ENCODE measurements at places on chromosomes 7 and 10.

DNA sequence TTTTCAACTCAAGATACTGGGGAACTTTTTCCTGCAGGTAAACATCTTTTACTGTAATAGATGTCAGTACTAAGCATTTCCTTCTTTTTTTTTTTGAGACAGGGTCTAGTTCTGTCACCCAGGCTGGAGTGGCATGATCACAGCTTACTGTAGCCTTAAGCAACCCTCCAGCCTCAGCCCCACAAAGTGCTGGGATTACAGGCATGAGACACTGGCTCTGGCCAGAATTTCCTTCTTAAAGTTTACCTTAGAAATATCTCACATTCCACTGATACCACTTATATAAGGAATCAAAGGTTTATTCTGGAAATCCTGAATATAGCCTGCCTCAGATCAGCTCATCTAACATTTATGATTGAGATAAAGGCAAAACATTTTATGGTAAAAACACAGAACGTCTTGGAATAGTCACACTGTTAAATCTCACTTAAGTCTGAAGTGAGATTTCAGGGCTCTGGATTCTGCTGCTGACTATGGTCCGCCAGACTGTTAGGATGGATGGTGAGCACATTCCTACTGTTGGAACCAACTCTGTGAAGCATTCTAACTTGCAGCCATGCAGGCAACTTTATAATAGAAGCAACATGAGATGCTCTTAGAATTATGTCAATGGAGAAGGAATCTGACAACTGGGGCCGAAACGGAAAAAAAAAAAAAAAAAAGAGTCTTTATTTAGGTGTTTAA lies 151.9 kb downstream of the ZMYND11 start:
- H3K27me3 ChIP-seq = no peaks in the 10 kb centered on the region
- DNase-seq = no peak
- H3K4me1 ChIP-seq = peaks cover 3% of the 10 kb centered on the region
- H3K36me3 ChIP-seq = no peaks in the 10 kb centered on the region
- H3K27ac ChIP-seq = no peak overlapping the region

GRCh38 chr10:88270061-88270808 lies 312.9 kb downstream of the RNLS start:
- no peaks in the 10 kb centered on the region for H3K27me3 ChIP-seq
- no peak overlapping the region for H3K27ac ChIP-seq
- no peak for DNase-seq
- H3K4me1 ChIP-seq = peaks cover 24% of the 10 kb centered on the region
- H3K36me3 ChIP-seq = no peaks in the 10 kb centered on the region

DNA sequence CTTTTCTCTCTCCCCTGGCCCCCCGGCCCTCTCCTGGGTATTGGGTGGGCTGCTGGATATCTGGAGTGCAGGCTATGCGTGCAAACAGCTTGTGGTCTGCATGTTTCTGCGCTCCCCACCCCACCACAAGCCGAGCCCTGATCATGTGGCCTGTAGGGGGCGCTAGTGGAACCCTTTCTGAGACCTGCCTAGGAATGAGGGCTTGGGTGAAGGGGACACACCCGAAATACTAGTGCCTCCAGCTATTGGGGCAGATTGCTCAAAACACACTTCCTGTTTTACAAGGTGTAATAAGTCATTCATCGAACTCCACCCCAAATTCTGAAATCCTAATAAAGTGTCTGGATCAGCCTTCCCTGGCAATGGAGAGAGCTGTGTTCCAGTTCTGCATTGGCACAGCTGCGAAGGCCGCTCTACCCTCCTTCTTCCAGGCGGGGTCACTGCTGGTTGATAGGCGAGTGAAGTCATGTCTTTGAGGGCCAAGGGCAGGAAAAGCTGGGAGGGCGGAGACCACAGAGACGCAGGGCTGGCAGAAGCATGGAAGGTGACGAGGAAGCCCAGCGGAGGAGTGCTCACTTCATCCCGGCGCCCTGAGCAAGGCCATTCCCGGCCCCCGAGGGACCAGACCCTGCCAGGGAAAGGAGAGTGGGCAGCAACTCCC lies 19.8 kb upstream of the PRRT4 start:
- H3K4me3 ChIP-seq = no peak overlapping the region
- DNase-seq = no peak
- no peaks in the 10 kb centered on the region for H3K36me3 ChIP-seq
- H3K27ac ChIP-seq = no peak overlapping the region
- no peaks in the 10 kb centered on the region for H3K27me3 ChIP-seq

- DNase-seq = no peak
- no peak overlapping the region for H3K4me3 ChIP-seq
- no peaks in the 10 kb centered on the region for H3K36me3 ChIP-seq
Measured at GRCh38 chr7:138125598-138126111, 49.4 kb downstream of the AKR1D1 start.

DNA sequence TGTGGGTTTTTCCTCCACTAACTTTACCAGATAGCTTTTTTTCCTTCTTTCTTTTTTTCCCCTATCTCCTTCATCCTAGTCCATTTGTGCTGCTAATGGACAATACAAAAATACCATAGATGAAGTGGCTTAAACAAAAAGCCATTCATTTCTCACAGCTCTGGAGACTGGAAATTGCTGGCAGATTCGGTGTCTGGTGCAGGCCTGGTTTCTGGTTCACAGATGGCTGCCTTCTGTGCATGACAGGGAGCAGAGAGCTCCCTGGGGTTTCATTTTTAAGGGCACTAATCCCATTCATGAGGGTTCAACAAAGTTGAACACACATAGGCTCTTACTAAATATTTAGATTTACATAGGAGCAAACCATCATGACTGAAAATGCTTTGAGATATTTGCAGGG lies 467.4 kb downstream of the TYW1 start:
- H3K4me3 ChIP-seq = no peak overlapping the region
- H3K4me1 ChIP-seq = no peaks in the 10 kb centered on the region
- no peaks in the 10 kb centered on the region for H3K36me3 ChIP-seq
- H3K27ac ChIP-seq = no peak overlapping the region

- no peaks in the 10 kb centered on the region for H3K36me3 ChIP-seq
- no peaks in the 10 kb centered on the region for H3K27me3 ChIP-seq
- H3K27ac ChIP-seq = no peak overlapping the region
- no peak overlapping the region for H3K4me3 ChIP-seq
Measured at GRCh38 chr10:92990615-92991014, 70.0 kb upstream of the CYP26C1 start.

GRCh38 chr10:124124123-124124768 lies 30.8 kb upstream of the CHST15 start:
- DNase-seq = no peak
- H3K27me3 ChIP-seq = no peaks in the 10 kb centered on the region
- no peak overlapping the region for H3K27ac ChIP-seq
- peaks cover 5% of the 10 kb centered on the region for H3K4me1 ChIP-seq
- no peak overlapping the region for H3K4me3 ChIP-seq
- H3K36me3 ChIP-seq = no peaks in the 10 kb centered on the region

- H3K27ac ChIP-seq = no peak overlapping the region
- H3K4me1 ChIP-seq = no peaks in the 10 kb centered on the region
- H3K36me3 ChIP-seq = no peaks in the 10 kb centered on the region
- H3K27me3 ChIP-seq = no peaks in the 10 kb centered on the region
- DNase-seq = no peak
Measured at GRCh38 chr10:22453948-22454591, 108.8 kb downstream of the SPAG6 start.

- no peaks in the 10 kb centered on the region for H3K4me1 ChIP-seq
- no peak overlapping the region for H3K4me3 ChIP-seq
- no peaks in the 10 kb centered on the region for H3K36me3 ChIP-seq
- no peaks in the 10 kb centered on the region for H3K27me3 ChIP-seq
- DNase-seq = peak; percentile 6
- no peak overlapping the region for H3K27ac ChIP-seq
Measured at GRCh38 chr7:93442478-93443224, 131.9 kb downstream of the CALCR start.

DNA sequence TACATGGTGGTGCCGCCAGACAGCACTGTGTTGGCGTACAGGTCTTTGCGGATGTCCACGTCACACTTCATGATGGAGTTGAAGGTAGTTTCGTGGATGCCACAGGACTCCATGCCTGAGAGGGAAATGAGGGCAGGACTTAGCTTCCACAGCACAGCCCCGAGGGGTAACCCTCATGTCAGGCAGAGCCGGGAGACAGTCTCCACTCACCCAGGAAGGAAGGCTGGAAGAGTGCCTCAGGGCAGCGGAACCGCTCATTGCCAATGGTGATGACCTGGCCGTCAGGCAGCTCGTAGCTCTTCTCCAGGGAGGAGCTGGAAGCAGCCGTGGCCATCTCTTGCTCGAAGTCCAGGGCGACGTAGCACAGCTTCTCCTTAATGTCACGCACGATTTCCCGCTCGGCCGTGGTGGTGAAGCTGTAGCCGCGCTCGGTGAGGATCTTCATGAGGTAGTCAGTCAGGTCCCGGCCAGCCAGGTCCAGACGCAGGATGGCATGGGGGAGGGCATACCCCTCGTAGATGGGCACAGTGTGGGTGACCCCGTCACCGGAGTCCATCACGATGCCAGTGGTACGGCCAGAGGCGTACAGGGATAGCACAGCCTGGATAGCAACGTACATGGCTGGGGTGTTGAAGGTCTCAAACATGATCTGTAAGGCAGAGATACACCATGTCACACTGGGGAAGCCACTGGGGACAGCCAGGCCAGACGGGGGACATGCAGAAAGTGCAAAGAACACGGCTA lies 104.6 kb upstream of the TNRC18 start:
- H3K4me1 ChIP-seq = peaks cover 33% of the 10 kb centered on the region
- peak overlapping the region; percentile 86 for H3K4me3 ChIP-seq
- peaks cover 40% of the 10 kb centered on the region for H3K36me3 ChIP-seq
- DNase-seq = no peak

GRCh38 chr7:152902054-152902453 lies 142.5 kb downstream of the ACTR3B start:
- no peaks in the 10 kb centered on the region for H3K27me3 ChIP-seq
- H3K4me3 ChIP-seq = no peak overlapping the region
- no peak overlapping the region for H3K27ac ChIP-seq
- DNase-seq = no peak
- H3K4me1 ChIP-seq = no peaks in the 10 kb centered on the region

DNA sequence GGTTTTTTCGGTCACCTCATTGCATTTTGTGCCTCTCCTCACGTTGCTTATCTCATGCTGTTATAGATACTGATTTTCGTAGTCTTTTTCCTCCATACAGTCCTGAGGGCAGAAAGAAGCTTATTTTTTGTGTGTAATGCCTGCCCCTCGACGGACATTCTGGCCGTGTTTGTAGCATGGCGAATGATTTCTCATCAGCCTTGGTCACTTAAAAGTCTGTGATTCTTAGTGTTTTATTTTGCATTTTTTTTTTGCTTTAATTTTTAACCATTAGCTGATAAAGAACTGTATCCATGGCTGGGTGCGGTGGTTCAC lies 469 bp upstream of the NOC3L start:
- H3K4me3 ChIP-seq = peak overlapping the region; percentile 84
- no peaks in the 10 kb centered on the region for H3K36me3 ChIP-seq
- H3K27me3 ChIP-seq = no peaks in the 10 kb centered on the region

- no peak overlapping the region for H3K4me3 ChIP-seq
- H3K27ac ChIP-seq = no peak overlapping the region
- no peaks in the 10 kb centered on the region for H3K4me1 ChIP-seq
- H3K36me3 ChIP-seq = no peaks in the 10 kb centered on the region
- no peaks in the 10 kb centered on the region for H3K27me3 ChIP-seq
Measured at GRCh38 chr7:38171623-38172391, 6.2 kb upstream of the STARD3NL start.

DNA sequence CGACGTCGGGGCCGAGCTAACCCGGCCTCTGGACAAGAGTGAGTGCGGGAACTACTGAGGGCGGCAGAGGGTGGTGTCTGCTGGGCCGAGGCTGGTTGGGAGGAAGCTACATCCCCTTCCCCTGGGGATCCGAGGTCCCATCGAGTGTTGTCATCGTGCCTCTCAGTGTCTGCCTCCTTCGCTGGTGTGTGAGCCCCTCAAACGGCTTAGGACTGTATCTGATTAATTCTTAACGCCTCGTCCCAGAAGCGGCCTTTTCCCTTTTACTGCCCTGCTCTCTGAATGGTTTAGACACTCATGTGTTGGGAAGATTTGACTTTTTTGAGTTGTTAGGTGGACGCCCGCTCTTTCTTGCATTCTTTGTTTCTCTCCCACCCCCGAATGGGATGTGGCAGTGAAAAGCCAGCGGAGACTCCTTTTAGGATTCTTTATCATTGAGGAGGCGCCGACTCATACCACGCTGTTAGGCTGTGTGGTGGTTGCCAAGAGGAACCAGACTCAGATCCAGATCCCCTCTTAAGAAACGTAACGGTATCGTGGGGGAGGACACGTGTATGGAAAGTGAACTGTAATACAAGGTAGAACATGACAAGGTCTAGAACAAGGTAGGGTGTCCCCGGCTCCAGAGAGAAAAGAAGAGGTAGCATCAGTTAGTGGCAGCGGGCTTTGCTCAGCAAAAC lies 631 bp downstream of the SUPV3L1 start:
- no peaks in the 10 kb centered on the region for H3K27me3 ChIP-seq
- peak; percentile 19 for DNase-seq
- H3K4me3 ChIP-seq = peak overlapping the region; percentile 77
- peaks cover 15% of the 10 kb centered on the region for H3K4me1 ChIP-seq
- peak overlapping the region; percentile 97 for H3K27ac ChIP-seq

DNA sequence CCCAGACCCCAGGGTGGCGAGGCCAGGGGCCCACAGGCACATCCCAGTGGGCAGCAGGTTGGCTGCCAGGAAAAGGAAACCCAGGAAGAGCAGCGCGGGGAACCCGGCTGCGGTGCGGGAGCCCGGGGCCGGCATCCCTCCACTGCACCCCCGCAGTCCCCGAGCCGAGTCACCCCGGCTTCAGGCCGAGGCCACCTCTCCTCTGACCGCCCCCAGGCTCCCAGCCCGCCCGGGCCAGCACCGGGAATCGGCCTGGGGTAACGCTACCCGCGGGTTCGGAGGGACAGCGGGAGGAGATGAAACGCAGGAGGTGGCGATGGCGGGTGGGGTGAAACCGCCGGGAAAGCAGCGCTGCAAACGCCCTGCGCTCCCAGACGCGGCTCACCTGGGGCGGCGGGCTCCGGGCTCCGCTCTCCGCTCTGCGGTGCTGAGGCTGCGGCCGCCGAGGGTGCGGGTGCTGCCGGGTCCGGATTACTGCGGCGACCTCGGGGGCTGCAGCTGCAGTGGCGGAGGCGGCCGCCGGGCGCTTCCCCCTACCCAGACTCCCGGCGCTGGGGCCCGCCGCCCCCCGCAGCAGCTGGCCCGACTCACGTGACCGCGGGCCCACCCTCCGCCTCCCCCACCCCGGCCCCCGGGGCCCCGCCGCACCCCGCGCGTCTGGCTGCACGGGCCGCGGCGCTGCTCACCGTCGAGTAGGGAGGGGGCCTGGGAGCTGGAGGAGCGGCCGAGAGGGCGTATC lies at the start of gene SCRN1:
TSS of gene SCRN1 (minus strand) at position 545 of the 739 bp plus-strand sequence. CDS start 20,734 bp downstream, outside the sequence.
- H3K4me3 ChIP-seq = peak within 1 kb of the TSS; percentile 49
- H3K27ac ChIP-seq = no peak within 1 kb of the TSS
- H3K36me3 ChIP-seq = no peaks in the 10 kb centered on the region

- no peak within 1 kb of the TSS for H3K27ac ChIP-seq
- DNase-seq = no peak
- no peak within 1 kb of the TSS for H3K4me3 ChIP-seq
- H3K27me3 ChIP-seq = peaks cover 83% of the 10 kb centered on the region
- H3K4me1 ChIP-seq = peaks cover 25% of the 10 kb centered on the region
- H3K36me3 ChIP-seq = no peaks in the 10 kb centered on the region
Measured at GRCh38 chr7:27199849-27200760, at the start of gene HOXA13. Gene HOXA13 (minus strand): TSS chr7:27200091. CDS start chr7:27200077, 14 bp downstream.
